Nephron progenitor cell (in vitro differentiated cells): ENCODE measurements at places on chromosomes 7 and 10.

GRCh38 chr10:50385624-50386023 lies 134.3 kb upstream of the ASAH2 start:
- DNase-seq = no peak

GRCh38 chr7:101677797-101678479 lies 48.8 kb upstream of the MYL10 start:
- no peak for DNase-seq

DNA sequence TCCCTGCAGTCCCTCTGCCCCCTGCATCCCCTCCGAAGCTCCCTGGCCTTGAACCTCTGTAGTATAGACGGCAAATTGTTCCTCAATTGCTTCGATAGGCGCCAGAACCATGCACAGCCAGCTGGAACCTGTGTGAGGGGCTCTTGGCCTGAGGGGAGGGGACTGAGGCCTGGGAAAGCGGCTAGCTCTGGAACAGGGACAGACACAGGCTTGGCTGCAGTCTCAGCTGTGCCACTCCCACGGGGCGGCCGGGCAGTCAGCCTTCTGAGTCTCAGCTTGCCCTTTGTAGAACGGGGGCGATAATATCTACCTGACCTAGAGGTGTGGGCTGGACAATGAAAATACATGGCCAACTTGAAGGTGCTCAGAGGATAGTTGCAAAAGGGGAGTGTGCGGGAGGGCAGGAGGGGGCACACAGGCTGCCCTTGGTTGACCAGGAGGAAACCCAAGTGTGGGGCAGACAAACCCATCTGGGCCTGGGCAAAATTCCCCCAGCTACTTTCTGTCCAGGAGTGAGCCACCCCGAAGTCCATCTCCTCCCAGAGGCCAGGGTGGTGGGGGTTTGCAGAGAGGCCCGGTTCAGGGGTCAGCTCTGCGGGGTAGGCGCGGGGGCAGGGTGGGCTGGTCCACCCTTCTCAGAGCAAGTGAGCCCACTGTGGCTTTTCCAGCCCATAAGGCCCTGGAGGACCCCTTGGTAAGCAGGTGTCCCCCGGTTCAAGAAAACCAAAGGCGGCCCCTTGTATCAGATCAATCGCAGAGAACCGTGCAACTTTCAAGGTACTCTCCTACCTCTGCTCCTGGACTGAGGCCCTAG lies 4.6 kb downstream of the CRYGN start:
- no peak for DNase-seq

GRCh38 chr7:51080622-51081269 lies 235.9 kb downstream of the COBL start:
- peak; percentile 34 for DNase-seq

GRCh38 chr7:35969066-35969465 lies 168.2 kb downstream of the SEPTIN7 start:
- no peak for DNase-seq

GRCh38 chr10:94225589-94225988 lies 137.2 kb downstream of the NOC3L start:
- no peak for DNase-seq

- DNase-seq = no peak
Observed at GRCh38 chr10:123306290-123306689, 152.1 kb downstream of the BUB3 start.
